ENCODE measurements at places on chromosomes 4 and X.

DNA sequence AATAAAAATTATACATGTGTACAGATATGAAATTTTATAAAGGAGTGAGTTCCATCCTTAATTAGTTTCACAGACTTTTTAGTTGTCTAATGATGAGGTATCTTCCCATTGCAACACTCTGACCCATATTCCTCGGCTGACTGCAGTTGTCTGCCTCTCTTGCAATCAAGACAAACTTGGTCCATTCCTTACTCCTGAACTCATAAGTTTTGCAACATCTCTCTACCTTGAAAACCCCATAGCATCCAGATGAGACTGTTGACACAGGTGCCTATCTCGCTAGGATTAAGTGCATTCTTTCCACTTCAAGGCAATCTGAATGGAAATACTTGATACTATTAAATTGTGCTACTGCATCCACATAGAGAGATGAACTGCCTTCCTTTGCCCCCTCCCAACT, 2.3 kb downstream of the XKRX start:
- DNase-seq: no peak

- no peak for DNase-seq
These were observed 63.8 kb downstream of the CD99L2 start for GRCh38 chrX:150834695-150835094.

DNA sequence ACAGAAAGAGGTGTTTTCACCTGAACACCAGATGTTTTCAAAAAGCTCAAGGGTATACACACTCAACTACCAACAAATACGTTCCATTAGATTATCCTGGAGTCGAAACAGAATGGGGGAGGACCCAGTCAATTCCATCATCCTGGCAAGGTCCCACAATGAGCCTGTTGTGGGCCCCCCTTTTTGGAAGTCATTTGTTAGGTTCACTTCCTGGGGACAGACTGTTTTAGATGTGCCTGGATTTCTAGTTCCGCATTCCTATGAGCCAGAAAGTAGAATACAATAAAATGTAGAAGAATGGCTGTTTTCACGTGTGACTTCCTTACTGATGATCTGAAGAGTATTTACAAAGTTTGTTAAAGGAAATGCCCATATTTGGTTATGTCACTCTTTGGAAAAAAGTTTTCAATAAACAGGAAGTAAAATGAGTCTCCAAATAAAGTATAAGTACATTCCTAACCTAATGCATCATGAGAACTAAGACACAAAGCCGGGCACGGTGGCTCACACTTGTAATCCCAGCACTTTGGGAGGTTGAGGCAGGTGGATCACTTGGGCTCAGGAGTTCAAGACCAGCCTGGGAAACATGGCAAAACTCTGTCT, 192.5 kb downstream of the MAML3 start:
- no peak for DNase-seq

DNA sequence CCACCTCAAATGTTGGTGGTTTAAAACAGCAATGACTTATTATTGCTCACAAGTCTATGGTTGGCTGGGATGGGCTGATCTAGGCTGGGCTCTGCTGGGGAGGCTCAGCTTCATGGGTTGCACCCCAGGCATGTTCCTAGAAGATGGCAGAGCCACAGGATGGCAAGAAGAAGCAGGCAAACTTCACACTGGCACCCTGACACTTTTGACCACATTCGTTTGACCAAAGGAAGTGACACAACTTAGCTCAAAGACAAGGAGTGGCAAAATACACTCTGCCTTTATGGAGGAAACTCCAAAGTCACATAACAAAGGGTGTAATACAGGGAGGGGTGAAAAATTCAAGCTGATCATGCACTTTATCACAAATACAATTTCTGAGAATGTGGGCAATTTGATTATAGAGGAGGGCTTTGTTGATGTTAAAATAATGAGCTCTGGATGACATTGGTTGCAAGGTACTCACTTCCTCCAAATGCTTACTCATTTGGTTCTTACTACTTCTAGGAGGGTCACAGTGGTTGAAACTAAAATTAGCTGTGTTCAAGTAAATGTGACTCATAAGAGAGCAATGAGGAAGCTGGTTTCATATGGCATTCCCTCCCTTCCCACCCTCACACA, 249.2 kb upstream of the RPS6KA3 start:
- peak; percentile 16 for DNase-seq

GRCh38 chr4:26959654-26960047, 99.0 kb downstream of the STIM2 start:
- no peak for DNase-seq

DNA sequence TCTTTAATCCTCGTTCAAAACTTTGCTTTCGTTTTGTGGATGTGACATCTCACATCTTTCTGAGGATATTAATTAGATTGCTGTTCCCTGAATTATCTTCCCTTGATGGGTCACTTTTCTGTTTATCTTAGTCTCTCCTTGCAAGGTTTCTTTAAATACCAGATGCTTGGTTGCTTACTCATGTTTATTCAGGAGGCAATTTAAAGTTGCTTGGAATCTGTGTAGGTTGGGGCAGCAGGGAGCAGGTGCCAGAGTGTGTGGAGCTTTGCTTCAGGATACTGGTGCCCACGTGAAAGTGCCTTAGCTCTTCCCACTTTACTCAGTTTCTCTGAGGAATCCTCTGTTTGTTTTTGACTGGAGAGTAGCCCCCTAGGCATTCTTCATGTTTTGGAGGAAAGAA, 24.0 kb downstream of the ANAPC4 start:
- DNase-seq: no peak

- DNase-seq: peak; percentile 61
These were observed 5.7 kb downstream of the CD99 start for GRCh38 chrX:2696698-2697215.

- no peak for DNase-seq
These were observed 320.6 kb downstream of the ADGRL3 start for GRCh38 chr4:61520681-61521160.

- no peak for DNase-seq
These were observed 2.0 kb downstream of the GAK start for GRCh38 chr4:930028-930551.
